ENCODE measurements at places on chromosomes 7 and 10.

GRCh38 chr10:18649364-18649959 lies 1.9 kb downstream of the NSUN6 start:
- DNase-seq: no peak

- DNase-seq: no peak
Measured at GRCh38 chr7:134632937-134633540, 13.6 kb upstream of the BPGM start.

DNA sequence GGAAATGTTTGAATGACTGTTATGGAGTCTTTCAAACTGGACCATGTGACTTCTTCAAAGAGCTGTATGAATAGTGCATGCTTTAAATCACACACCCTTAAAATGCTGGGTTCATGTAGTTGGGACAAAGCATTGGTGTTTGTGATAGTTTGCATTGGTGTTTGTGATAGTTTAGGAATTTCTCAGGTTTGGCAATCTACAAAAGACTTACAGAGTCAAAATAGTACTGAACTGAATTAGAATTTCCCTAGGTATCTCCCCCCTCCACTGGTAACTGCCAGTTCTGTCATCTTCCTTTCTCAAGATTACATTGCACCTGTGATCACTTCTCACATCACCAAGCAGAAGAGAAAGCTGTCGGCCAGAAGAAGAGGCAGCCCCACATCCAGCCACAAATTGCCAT lies 261.1 kb downstream of the GATA3 start:
- DNase-seq: no peak

GRCh38 chr7:138579136-138579535 lies 119.1 kb downstream of the TRIM24 start:
- DNase-seq: no peak

- no peak for DNase-seq
Measured at GRCh38 chr10:106438386-106438785, 726.1 kb downstream of the SORCS1 start.

Data from glutamatergic neuron (in vitro differentiated cells).